ENCODE measurements at places on chromosomes 11 and 22.

DNA sequence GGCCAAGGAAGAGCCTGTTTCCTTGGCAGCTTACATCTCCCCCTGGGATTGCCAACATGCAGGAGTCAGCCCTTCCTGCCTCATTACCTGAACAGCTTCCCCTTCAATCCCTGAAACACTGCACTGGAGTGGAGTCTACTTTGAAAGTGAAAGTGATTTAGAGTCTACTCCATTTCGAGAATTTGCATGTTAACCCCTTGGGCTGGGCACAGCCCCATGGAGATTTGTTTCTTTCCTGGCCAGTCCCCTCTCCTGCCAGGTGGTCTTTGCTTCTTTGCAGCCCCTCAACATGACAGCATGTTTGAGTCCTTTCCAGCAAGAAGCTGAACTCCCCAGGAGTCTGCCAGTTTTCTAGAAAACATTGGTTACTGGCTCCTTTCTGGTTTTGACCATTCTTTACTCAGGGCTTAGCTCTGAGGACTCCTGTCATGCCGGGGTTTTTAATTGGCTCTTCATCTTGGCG lies 59.9 kb downstream of the TRAF6 start:
- DNase-seq: no peak

- no peak for DNase-seq
Measured at GRCh38 chr11:67648140-67648795, 2.3 kb downstream of the ACY3 start.

DNA sequence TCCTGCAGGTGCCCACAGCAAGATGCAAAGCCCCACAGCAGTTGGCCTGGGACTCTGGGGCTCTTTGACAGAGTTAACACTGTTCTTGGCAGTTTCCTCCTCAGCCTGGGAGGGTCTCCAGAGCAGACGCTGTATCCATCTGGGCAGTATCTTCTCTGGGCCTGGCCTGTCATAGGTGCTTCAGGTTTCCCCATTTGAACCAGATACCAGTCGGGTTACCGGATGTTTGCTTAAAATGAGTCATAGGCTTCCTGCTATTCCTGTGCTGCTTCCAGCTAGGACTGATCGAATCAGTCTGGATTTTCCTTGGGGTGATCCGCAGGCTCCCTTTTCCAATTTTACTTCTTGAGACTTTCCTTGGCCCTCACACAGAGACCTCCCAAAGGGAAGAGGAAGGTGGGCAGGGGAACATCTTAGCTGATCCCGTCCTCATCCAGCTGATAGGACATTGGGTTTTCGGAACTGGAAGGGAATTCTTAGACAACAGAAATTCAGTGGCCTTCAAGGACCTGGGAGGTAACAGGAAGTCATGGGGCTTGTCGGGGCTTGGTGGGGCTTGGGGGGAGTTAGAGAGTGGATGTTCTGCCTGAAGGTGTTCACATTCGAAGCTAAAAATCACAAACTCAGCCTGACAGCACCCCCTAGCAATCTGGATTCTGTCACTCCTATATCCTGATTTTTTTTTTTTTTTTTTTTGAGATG lies 2.4 kb upstream of the RANGAP1 start:
- DNase-seq: no peak

GRCh38 chr22:35380537-35381423 lies at the start of gene HMOX1:
TSS of gene HMOX1 (plus strand) at chr22:35381096. CDS start at chr22:35381174, 78 bp downstream.
- DNase-seq: peak; percentile 82

DNA sequence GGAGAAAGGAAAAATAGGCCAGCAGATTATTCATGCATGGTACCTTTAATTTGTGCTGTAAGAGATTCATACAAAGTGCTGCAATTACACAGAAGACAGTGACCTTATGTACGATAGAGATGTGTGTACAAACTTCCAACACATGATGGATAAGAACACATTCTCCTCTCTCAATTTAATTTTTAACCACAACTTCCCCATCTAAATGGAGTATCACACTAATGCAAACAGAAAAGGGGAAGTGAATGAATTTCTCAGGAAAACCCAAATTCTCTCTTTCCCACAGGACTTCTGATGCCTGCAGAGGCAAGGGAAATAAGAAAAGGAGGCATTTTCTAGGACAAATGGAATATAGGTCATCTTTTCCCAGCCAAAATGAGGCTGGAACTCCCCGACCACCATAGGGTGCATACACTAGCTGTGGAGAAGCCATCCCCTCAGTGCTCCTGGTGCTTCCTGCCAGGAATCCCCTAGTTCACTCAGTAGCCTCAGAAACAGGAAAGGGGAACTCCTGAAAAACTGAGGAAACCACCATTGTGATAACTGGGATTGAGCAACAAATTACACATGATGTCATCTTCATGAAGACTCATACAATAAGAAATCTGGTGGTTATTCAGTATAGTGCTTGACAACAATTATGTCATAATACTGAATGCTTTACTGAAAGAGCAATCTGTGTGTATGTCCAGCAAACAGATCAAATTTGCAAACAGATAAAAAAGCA lies 22.4 kb downstream of the MMP10 start:
- no peak for DNase-seq

DNA sequence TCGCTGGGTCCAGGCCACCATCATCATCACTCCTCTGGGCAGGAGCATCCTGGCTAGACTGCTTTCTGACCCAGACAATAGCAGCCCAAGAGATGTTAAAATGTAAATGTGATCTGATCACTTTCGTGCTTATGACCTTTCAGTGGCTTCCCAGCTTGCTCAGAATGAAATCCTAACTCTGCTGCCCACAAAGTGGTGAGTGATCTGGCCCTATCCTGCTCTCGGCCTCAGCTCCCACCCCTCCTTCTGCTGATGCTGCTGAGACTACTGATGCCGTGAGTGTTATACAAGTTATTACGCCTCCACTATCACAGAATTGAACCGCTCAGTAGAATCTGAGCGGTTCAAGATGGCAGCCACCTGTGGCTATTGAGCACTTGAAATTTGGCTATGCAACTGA lies 26.2 kb downstream of the ELF5 start:
- no peak for DNase-seq

DNA sequence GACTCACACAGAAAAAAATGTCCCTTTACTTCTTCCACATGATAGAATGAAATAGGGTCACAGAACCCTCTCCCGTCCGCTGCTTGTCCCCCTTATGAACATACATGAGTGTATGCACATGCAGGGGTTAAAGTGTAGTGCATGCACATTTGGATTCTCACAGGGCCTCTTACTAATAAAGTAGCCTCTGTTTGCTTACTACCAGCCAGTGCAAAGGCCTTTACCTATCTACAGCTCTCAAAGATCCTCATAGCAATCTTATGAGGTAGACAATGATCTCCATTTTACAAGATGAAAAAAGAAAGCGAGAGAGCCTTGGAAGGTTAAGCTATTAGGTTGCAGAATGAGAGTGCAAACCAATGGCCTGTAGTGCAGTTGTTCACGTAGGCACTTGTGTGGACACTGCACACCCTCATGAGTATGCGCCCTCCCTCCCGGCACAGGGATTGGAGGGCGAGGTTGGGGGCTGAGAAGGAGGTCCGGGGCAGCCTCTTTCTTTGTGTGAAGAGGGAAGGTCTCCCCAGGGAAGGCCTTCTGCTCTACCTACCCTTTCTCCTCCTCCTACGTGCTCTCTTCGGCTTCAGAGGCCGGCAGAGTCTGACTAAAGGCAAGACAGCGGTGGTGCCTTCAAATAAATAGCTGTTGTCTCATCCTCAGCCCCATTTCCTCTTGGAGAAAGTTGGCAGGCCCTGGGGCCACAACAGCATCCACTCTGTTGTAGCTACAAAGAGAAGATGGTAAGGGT lies 91.3 kb downstream of the CEP164 start:
- no peak for DNase-seq

DNA sequence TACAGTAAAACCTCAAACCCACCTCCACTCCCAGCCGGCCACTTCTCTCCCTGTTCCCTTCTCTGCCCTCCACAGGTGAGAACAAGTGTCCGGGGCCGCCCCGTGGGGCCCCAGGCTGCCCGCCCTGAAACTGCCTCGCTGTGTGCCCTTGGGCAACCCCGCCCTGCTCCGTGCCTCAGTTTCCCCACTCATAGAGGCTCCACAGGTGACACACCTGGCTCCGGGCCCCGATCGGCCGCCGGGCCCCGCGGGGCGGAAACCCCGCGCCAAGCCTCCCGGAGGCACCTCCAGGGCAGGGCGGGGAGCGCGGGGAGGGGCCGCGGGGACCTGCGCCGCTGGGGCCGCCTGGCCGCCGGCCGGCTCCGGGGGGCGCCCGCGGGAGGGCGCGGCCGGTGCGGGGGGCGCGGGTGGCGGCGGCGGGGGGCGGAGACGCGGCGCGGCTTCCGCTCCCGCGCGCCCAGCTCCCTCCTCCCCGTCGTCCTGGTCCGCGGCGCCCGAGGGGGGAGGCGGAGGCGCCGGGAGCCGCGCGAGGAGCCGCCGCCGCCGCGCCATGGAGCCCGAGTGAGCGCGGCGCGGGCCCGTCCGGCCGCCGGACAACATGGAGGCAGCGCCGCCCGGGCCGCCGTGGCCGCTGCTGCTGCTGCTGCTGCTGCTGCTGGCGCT lies at the start of gene LRP5:
Gene LRP5, plus strand, starts transcription at position 475 of the 663 bp plus-strand sequence. Its CDS starts 124 bp downstream, at position 599.
- DNase-seq: no peak

- DNase-seq: no peak
Measured at GRCh38 chr11:15519124-15519791, 404.5 kb downstream of the INSC start.

DNA sequence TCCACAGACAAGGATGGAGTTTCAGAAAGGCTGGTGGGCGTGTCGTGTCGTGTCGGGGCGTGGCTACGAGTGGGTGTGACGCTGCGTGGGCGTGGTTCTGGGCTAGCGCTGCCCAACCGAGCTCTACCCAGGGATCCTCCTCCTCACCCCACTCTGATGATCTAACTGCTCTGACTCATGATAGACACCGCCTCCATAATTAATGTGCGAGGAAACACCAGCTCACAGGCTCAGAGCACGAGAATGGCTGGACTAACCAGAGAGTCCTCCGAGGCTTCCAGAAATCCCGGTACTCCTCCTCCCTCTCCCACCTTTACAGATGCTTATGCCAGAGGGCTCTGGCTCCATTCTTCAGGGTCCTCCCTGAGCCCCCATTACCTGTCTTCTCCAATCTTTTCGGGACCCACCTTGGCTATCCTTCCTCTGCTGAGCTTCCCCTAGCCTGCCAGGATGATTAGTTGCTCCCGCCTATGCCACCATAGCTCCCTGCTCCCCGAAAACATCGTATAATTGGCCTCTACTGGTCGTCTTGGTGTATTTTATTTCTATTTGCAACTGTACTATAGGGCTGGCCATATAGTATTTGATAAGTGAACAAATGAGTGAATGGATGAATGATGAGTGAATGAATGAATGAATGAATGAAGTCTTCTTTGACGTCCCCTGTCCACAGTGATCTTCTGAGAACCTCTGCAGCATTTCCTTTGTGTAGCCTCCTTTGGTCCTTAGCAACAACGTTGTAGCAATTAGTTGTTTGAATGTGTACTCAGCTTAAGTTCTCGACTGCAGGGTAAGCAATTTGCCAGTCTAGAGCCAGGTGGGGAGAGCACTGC lies 21.7 kb downstream of the TMPRSS13 start:
- DNase-seq: peak; percentile 93

DNA sequence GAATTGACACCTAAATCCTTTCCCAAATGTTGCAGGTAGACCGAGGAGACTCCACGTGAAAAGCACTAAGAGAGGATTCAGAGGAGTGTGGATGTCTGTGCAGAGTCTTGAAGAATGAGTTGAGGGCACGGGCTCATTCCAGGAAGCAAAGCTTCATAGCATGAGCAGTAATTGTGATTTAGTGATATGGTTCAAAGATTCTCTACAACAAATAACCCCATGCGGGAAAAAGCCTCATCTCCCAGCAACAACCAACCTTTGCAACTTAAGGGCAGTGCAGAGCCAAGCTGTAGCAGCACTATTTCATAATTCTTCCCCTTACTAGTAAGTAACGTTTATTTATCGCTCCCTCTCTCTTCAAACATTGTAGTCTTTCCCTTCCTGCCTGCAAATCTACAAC lies 87.5 kb upstream of the CLMP start:
- no peak for DNase-seq

GRCh38 chr11:123173040-123173855 lies 21.8 kb downstream of the CLMP start:
- DNase-seq: no peak

DNA sequence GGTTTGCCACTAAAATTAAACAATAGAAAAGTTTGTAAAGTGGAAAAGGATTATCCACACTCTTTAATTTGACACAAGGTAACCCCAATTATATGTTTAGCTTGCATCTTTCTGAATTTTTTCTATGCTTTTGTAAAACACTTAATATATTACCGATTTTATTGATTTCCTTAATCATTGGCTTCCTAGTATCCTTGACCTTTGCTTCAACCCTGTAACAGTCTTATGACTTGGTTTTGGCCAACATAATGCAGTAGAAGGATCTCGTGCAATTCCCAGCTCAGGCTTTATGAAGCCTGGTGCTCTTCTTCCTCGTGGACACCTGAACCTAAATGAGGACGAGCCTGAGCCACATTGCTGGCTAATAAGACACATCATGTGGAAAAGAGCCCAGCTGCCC lies 23.6 kb upstream of the CASP4 start:
- no peak for DNase-seq

DNA sequence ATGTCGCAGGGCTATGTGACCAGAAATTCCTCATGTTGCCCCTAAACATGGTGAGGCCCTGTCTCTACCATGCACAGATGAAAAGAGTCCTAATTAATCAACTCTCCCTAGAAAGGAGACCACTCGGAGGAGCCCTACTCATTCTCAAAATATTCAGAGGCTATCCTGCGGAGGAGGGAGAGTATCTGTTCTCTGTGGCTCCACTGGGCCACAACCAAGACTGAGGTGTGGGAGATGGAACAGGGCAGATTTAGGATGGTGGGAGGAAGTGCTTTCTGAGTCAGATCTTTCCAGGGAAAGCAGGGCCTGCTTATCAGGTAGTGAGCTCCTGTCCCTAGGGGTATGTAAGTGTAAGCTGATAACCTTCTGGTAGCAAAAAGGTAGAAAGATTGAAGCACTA lies 37.0 kb upstream of the PRDM11 start:
- DNase-seq: no peak

DNA sequence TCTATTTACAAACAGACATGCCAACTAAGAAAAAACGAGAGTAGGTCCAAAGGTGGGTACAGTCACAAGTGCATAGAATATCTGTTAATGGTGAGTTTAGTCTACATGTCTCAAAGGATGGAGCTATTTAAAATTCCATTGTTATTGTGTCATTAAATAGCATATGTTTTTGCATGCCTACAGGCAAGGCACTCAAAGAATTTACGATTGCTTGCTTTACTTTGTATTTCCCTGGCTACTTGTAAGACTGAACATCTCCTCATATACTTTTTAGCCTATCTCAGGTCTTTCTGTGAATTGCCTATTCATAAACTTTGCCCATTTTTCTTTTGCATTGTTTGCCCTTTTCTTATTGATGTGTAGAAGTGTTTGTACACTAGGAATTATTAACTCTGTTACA lies 39.7 kb downstream of the DEUP1 start:
- no peak for DNase-seq

DNA sequence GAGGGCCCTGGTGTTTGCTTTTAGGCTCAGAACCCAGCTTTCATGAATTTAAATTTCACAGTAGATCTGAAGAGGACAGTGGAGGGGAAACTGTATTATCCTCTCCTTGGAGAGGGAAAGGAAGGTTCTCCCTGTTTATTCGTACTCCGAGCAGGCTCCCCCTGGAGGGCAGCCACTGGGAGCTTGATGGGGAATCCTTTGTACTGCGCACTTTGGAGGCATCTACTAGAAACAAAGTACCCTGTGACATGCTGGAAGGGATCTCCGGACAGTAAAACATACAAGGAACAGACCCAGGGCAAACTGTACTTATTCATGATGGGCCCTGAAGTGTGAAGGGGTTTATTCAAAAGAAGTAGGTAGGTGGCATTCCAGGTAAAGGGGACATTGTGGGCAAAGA lies 27.2 kb downstream of the NAV2 start:
- peak; percentile 40 for DNase-seq
